ENCODE measurements at places on chromosomes 3 and 15.

- DNase-seq: no peak
These were observed 94.5 kb downstream of the CHCHD6 start for GRCh38 chr3:126798521-126798920.

DNA sequence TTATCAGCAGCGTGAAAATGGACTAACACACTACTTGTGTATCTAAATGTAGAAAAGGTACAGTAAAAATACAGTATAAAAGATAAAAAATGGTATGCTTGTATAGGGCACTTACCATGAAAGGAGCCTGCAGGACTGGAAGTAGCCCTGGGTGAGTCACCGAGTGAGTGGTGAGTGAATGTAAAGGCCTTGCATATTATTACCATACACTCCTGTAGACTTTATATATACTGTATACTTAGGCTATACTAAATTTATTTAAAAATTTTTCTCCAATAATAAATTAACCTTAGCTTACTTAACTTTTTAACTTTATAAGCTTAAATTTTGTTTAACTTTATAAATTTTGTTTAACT lies 67.2 kb upstream of the TSPAN3 start:
- DNase-seq: no peak

DNA sequence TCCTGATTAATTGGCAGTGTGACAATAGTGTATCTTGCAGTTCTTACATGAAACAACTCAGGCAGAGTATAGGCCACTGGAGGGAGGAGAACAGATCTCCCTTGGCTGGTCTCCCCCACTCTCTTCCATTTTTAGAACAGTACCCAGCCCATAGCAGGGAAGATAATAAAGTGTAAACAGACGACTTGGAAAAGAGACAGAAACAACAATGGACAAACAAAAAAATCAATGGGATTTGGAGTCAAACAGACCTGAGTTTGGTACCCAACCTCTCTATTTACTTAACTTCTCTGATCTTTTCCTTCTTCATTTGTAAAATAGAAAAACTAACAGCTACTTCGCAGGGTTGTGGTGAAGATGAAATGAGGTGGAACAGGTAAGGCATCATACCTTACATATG lies 58.7 kb upstream of the SNTN start:
- DNase-seq: no peak

DNA sequence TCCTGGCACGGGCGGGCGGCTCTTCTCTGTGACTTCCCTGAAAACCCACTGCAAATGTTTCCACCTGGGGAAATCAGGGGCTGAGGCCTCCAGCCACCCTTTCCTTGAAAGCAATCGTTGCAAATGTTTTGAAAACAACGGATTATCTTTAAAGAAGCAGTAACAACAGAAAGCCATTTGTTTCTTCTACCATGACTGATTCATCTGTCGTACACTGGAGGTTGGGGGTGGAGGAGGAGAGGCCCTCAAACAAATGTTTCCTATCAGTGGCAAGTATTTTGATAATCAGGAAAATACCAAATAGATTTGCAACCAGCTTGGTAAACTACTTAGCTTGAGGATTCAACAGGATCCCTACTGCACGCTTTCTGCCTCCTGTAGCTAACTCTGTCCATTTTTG lies 114.9 kb downstream of the PDZRN3 start:
- no peak for DNase-seq

DNA sequence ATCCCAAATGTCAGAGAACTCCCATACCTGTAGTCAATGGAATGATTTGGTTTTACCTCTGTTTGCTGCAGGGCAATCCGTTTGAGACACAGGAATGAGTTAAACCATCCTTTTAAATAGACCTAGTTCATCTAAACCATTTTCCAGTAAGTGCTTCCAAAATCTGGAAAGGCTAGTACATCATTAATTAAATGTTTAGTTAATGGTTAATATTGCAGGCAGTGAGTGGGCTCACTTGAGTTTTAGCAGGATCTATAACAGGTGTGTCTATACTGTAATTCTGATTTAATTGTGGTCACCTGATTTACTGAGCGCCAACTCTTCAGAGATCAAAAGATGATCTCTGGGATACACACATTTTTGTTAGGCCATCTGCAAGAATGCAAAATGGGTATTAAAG lies 353.9 kb upstream of the ROPN1 start:
- no peak for DNase-seq

- DNase-seq: no peak
These were observed 148.5 kb downstream of the DUT start for GRCh38 chr15:48479751-48480150.

- no peak for DNase-seq
These were observed 29.7 kb downstream of the STOML1 start for GRCh38 chr15:73962433-73962832.

DNA sequence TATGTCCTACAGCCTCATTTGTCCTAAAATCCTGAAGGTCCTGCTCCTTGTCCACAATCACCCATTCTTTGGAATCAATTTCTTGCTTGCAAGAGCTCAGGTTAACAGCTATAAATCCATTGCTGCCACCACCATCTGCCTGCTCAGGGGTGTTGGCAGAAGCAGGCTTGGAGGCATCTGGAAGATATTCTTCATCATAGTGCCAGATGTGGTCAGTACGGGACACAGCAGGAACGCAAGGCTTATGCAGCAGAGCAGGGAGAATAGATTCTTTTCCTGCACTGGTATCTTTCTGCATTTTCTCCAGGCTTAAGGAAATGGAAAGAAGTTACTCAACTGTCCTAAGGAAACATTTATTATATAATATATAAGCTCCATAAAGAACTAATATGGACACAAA lies 38.5 kb upstream of the CDAN1 start:
- no peak for DNase-seq

DNA sequence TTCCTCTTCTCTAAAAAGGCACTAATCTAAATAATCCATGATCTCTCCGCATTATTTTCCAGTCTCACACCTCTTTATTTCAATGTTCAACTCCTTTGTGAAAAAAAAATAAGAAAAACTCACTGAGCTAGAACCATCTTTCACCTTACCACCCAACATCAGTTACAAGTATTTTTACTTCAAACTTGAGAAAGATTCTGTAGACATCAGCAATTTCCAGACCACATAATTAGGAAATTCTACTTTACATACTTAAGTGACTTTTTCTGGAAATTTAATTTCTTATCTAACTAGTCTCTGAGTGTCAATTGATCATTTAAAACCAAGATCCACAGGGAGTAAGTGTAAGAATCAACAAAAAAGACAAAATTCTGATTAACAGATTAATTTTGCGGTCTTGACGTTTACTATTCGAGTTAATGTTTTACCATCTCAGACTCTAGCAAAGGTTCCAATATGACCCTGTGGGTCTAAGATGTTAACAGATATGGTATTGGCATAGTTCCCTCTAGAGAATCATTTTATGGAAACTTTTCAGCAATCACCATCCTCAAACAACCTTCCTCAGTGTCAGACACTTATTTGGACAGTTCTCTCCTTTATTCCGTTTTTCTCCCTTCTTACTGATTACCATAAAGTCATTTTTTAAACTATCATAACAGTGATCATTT lies 5.1 kb downstream of the ATP13A3 start:
- DNase-seq: no peak

DNA sequence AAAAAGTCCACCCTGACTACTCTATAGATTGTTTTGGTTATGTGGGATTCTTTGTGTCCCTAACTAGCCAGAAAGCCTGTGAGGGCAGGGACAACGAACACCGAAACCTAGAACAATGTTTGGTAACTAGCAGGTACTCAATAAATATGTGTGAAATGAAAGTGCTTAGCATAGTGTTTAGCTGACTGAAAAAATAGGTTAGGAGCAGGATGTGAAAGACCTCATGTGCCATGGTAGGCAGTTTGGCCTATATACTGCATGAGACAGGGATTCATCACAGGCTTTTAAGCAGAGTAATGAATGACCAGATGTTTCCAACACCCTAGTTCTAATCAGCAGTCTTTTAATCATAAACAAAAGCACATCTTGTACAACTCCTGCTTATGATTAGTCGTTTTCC lies 64.2 kb downstream of the MYO5A start:
- DNase-seq: no peak

- DNase-seq: peak; percentile 76
These were observed 1.3 kb upstream of the ETV5 start for GRCh38 chr3:186109897-186110803.

DNA sequence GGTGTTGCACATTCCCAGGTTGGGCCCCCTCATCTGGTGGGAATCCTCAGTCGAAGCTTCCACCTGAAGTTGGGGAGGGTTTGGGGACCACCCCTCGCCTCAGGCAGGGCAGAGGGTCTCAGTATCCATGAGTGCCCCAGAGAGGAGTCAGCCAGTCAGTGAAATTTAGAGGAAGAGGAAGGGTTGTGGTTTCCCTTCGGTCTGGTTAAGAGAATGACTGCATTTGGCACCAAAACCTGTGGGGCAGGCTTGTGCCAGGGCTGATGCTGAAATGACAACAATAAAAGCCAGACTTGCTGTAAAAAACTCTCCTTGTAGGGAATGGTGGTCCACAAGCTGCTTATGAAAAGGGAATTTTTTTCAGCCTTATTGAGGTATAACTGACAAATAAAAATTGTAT lies 22.6 kb downstream of the LMCD1 start:
- no peak for DNase-seq

DNA sequence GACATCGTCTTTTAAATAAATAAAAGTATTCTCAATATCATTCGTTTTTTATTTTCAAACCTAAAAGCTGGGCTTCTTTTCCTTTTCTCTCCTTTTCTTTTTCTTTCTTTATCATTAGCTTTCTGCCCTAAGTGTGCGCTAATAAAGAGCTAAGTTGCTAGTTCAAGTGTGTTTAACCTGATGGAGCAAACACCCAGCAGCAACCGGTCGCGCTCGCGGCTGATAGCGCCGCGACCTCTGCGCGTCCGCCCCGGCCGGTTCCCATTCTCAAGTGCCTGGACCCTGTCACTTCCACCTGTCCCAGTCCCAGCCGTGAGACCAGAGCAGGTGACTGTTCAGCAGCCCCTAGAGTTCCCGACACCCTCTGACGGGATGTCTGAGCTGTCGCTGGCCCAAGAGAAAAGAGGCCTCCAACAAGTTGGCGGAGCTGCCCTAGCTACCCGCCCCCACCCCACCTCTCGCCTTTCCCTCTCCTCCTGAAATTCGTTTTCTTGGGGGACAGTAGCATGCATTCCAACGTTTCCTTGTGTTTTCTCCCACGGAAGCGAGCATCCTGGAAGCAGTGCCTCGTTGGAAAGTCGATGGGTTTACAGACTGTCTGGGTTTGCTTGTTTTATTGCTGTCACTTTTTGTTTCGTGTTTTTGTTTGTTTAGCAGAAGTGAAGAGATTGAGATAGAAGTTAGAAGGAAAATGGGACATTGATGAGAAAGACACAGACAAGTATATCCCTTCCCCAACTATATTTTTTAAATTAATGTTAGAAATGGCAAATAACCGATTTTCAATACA lies 3.1 kb upstream of the MECOM start:
- DNase-seq: peak; percentile 55

GRCh38 chr3:115624029-115624741 lies 875 bp downstream of the GAP43 start:
- DNase-seq: peak; percentile 71

DNA sequence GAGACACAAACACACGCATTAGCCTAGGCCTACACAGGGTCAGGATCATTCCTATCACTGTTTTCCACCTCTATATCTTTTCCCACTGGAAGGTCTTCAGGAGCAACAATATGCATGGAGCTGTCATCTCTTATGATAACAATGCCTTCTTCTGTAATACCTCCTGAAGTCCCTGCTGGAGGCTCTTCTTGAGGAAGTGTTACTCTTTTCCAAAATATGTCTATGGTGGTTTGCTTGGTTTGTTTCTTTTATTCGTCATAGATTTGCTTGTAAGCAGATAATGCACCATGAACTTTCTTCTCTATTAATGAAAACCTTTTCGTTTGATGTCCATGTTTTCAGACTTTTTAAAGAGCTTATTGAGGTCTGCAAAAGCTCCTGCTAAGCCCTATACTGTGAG lies 109.3 kb downstream of the GMPS start:
- no peak for DNase-seq
